ENCODE measurements at places on chromosomes 16 and 17. TPM values are rescaled to one million over a fixed set of nuclear protein-coding genes. Genes with fewer than 3 reads are reported as not detected.

- DNase-seq: peak; percentile 73
These were observed at the start of gene SLC46A1 for GRCh38 chr17:28405632-28406472. Gene SLC46A1, minus strand, starts transcription at chr17:28406212. Its CDS starts 98 bp downstream, at chr17:28406114.

DNA sequence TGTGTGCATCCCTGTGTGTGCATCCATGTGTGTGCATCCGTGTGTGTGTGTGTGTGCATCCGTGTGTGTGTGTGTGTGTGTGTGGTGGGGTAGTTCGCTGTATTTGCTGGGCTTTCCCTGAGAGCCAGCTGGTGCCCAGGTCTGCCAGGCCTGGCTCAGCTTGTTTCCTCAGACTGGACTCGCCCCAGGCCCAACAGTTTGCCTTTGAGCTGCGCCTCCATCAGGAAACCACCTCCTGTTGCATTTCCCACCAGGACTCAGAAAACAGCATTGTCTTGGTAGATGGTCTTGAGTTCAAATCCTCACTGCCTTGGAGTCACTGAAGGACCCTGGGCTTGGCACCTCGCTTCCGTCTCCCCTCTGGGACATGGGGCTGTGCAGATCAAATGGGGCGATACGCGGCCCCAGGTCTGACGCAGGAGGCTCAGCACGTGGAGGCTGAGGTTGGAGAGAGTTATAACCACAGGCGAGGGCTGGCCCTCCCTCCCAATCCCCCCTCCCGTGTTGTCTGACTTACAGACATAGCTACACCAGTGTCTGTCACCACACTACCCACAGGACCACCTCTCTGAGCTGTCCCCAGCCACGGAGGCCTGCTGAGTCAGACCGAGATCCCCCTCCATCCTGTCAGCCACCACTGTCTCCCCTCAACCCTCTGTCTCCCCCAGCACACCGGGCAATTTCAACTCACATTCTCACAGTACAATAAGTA, 4.7 kb downstream of the ITGAE start:
- peak; percentile 57 for DNase-seq

DNA sequence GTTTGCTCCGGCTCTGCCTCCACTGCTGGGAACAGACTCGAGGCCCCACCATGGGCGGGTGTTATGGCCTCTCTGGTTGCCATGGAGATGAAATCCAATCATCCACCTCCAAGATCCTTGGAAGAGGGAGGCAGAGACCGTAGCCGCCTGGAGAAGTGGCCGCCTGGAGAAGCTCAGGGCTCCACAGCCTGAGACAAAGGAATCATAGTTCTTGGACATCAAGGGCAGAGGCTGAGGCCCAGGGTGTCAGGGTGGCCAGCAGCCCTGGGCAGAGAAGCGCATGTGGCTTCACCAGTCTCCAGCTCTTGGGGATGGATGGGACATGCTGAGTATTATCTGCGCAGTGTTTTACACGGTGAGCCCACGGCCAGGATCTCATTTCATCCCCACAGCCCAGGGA, 36.2 kb downstream of the ABR start:
- no peak for DNase-seq

- DNase-seq: no peak
These were observed 2.4 kb downstream of the ABCC1 start for GRCh38 chr16:15951852-15952251.

GRCh38 chr17:80706463-80706867, 161.8 kb downstream of the RPTOR start:
- no peak for DNase-seq

DNA sequence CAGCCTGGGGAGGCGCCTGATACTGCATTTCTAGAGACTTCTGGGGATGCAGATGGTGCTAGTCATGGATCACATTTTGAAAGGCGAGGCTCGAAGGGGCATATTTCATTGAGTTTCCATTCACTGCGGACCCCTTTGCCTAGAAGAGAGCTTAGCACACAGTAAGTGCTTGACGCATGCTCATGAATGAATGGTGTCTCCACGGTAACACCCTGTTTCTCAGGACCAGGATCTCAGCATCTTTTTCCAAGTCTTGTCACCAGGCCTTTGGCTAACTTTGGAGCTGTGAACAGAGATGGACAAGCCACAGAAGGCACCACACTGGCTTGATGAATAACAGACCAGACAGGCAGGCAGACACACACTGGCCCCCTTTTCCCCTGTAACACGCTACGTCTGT, 151.3 kb downstream of the FOXL1 start:
- DNase-seq: no peak

GRCh38 chr17:48413613-48414405, 16.2 kb downstream of the SKAP1 start:
- DNase-seq: no peak

- no peak for DNase-seq
These were observed 10.7 kb downstream of the CRHR1 start for GRCh38 chr17:45794840-45795239.

DNA sequence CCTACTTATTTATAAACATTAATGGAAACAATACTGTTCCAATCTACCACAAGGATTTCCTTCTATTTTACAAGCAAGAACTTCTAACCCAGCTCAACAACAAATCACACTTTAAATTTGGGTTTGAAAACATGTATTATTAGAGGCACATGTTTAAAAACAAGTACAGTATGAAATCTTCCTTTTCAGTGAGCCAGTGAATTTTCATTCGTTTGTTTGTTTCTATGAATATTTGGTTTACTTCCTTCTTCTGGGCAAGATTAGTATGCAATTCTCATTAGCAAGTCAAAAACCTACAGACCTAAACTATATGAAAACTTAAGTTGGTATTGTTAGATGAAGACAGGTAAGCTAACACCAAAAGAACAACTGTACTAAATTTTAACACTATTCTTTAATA, 25.7 kb downstream of the SLFN12 start:
- no peak for DNase-seq

GRCh38 chr16:22786284-22786683, 27.7 kb upstream of the HS3ST2 start:
- no peak for DNase-seq

DNA sequence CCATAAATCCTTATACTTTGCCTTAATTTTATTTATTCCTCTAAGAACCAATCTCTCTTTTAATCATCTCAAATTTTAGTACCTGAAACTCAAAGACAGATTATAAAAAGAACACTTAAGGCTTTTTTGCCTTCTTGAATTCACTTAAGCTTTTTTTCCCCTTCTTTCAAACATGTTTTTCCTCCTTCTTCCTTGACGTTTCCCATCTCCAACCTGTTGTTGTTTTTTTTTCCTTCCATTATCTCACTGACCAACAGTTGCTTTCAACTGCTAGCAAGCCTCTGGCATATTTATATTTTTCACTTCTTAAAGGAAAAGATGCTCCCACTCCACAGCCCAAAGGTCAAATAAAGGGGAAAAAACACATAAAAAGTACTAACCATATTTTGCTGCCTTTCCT, 32.2 kb downstream of the SPOP start:
- no peak for DNase-seq

- DNase-seq: no peak
These were observed 643 bp downstream of the HIGD1B start for GRCh38 chr17:44848257-44848795.

The RAMP2 gene
- 39.3 TPM for total RNA-seq

The PNMT gene
- total RNA-seq: 48.3 TPM

The ATF7IP2 gene
- total RNA-seq: 13.1 TPM

The ST6GALNAC2 gene
- total RNA-seq: 1.6 TPM

The CKLF gene
- 36.2 TPM for total RNA-seq

The KCNH6 gene
- total RNA-seq: 0.96 TPM

The CLDN7 gene
- total RNA-seq: 1,162 TPM

The CUEDC1 gene
- 22.7 TPM for total RNA-seq

The CYLD gene
- total RNA-seq: 31.3 TPM

Measured in transverse colon (tissue), 4 donors.